H7 (cell line): ENCODE measurements at places on chromosomes 13 and 19. TPM values are rescaled to one million over a fixed set of nuclear protein-coding genes. Genes with fewer than 3 reads are reported as not detected.

DNA sequence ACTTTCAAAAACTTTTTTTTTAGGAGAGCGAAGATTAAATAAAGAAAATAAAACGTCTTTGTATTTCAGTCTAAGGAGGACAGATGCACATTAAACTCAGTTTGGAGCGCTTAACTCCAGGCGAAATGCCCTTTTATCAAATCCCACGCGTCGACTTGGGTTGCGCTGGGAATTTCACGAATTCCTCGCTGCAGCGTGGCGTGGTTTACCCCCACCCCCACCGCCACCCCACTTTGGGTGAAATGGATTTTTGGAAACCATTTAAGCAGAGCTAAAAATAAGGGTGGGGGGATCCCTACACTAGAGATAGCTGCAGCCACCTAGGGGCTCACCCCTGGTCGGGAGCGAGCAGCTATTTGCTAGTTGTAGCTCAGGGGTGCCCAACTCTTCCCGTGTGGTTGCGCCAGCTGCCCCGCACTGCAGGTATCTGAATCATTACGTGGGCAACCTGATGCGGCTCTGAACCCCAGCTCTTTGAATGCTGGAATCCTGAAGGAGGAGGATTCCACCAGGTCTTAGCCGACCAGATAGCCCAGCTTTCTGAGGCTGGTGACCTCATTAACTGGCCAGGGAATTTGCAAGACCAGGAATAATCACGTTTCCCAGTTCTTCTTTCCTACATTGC, 6.5 kb upstream of the TSHZ3 start:
- peak; percentile 74 for DNase-seq

DNA sequence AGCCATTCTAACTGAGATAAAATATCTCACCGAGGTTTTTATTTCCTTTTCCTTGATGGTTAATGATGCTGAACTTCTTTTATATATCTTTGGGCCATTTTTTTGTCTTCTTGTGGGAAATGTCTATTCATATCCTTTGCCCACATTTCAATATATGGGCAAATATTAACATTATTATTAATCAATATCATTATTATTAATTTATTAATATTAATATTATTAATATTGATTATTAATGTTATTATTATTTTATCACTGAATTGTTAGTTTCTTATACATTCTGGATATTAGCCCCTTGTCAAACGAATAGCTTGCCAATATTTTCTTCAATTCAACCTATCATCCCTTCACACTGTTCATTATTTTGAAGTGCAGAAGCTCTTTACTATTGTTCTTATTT, 2203.6 kb downstream of the PCDH9 start:
- no peak for DNase-seq

- no peak for DNase-seq
Measured at GRCh38 chr13:88071371-88071770, 400.2 kb downstream of the SLITRK5 start.

Gene MAP3K10
- total RNA-seq = 16.7 and 24.5 TPM in 2 replicates

Gene LMO7
- 7.6 and 11.7 TPM in 2 replicates for total RNA-seq

GRCh38 chr13:31437975-31438374, 238.2 kb downstream of the B3GLCT start:
- no peak for DNase-seq

Gene PSG6
- not detected in 2 replicates for total RNA-seq

GRCh38 chr19:17321655-17322489, 12.5 kb downstream of the DDA1 start:
- peak; percentile 47 for DNase-seq

- DNase-seq = peak; percentile 65
Measured at GRCh38 chr13:112465251-112466131, 89.3 kb downstream of the SPACA7 start.

DNA sequence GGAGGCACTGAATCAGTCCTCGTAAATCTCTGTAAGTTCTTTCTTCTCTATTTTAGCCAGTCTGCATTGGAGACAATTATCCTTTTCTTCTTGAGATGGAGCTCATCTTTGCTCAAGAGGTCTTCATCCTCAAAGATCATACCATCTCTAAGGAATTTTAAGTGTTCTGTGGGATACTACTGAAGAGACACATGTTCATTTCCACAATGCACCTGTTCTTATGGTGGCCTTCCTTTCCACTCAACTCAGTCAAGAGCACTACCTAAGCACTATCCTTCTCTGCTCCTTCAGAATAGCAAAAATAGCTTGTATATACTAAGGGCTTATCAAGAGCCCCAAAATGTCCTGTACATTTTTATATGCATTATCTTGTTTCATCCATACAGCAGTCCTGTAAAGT, 214.0 kb downstream of the KLF5 start:
- no peak for DNase-seq

GRCh38 chr13:44542361-44542760, 33.8 kb downstream of the TSC22D1 start:
- no peak for DNase-seq

Gene ASPDH
- total RNA-seq = not detected in 2 replicates

- no peak for DNase-seq
Measured at GRCh38 chr13:59086147-59086546, 1077.6 kb downstream of the DIAPH3 start.

DNA sequence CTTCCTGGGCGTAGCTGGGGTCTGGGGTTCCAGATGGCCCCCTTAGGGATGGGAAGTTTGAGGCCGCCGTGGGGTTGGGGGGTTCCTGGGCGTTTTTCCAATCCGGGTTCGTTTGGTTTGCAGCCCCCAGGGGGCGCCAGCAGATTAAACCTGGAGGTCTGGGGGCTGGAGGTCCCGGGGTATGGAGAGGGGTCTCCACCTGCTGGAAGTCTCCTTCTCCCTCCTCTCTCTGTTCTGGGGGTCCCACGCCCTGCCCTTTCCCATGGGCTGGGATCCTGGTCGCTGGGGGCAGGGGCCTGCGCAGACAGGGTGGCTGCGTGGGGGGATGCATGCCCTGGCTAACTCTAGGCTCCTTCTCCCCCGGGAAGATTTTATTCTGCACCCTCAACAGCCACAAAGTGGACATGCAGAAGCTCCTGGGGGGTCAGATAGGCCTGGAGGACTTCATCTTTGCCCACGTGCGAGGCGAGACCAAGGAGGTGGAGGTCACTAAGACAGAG, 899 bp downstream of the GIPC3 start:
- peak; percentile 96 for DNase-seq

Gene OR7G2
- not detected in 2 replicates for total RNA-seq
